Activated CD4-positive, alpha-beta T cell treated with anti-CD3 and anti-CD28 coated beads, Interleukin-2, amount 50 U/mL, for 4 hours (primary cell): ENCODE measurements at places on chromosomes 13 and 19.
A peak's percentile ranks its signal among the peaks of the same experiment; 100 is the strongest.

GRCh38 chr19:8371011-8371804 lies 7.3 kb downstream of the ANGPTL4 start:
- DNase-seq, result no peak

DNA sequence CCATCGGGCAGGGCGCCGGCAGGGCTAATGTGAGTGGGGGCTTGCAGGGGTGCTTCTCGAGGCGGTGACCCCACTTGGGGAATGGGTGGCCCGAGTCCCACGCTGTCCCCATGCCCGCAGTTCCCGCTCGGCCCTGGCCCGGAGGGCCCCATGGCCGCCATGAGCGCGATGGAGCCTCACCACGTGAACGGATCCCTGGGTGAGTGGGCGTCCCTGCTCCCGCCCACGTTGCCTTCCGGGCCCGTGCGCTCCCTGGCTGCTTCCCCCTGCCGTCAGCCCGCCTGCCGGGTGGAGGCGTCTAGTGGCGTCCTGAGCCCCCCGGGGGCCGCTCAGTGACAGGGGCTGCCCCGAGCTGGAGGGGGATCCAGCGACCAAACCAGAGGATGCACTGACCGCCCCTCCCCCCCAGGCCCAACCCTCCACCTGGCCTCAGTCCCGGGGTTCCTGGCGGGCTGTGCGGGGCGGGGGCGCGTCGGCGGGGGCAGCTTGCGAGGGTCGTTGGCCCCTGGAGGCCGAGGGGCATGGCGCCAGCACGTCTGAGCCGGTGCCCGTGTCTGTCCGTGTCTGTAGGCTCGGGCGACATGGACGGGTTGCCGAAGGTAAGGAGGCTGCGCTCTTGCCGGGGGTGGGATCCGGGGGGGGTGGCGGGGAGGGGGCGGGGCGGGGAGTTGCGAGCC lies 4.8 kb downstream of the ISYNA1 start:
- peak; percentile 48 for DNase-seq

- DNase-seq, result no peak
These were observed 1560.2 kb downstream of the UQCRFS1 start for GRCh38 chr19:27652796-27653195.

- no peak for DNase-seq
These were observed 34.0 kb downstream of the CERS4 start for GRCh38 chr19:8243146-8243545.

- no peak for DNase-seq
These were observed 2.3 kb upstream of the FCAR start for GRCh38 chr19:54871696-54872095.

DNA sequence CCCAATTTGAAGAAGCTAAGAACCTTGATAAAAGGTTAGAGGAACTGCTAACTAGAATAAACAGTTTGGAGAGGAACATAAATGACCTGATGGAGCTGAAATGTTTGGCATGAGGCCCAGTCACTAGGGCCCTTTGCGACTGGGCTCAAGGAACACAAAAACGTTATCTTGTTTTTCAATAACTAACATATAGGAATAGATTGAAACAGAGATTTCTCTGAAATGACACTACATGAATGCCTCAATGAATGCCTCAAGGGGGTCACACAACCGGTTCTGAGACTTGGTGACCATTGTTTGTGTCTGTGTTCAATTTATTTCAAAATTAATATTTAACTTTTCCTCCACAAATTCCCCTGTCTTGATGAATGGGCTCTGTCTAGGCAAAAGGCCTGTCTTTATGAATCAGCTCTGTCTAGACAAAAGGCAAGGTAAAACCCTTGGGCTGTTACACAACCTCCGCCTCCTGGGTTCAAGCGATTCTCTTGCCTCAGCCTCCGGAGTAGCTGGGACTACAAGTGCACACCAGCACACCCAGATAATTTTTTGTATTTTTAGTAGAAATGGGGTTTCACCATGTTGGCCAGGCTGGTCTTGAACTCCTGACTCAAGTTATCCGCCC lies 932 bp upstream of the ZNF486 start:
- no peak for DNase-seq

DNA sequence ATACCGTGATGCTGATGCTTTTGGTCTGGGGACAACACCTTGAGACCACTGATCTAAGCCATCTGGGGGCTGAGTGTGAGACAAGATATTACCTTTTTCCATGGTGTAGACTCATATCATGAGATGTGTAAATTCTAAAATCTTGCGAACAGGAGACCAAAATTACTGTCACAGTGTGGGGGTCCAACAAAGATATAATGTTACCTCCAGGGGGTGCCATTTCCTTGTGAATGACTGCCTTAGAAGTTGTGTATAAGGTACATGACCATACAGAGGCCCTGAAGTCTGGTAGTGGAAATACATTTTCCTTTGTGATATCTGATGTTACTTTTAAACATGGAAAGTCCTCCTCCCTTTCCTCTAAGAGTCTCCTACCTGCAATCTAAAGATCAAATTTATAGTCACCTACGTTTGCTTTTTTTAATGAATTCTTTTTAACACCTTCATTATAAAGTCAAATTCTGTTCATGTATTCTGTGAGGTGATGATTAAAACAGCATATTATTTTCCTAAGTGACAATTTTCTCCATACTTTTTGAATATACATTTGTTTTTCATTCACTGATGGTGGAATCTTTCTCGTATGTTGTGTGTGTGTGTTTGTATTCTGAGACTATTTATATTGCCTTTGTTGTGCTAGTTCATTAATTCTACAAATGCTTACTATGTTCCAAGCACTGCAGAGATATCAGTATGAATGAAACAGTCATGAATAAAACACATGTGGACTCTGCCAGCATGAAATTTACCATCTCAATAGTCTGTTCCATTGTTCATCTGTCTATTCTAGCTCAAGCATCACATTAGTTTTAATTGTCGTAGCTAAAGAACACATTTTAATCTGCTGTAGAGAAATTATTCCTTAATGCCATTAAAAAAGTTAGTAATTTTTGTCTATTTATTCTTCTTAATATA lies 113.7 kb downstream of the RFC3 start:
- DNase-seq, result no peak

DNA sequence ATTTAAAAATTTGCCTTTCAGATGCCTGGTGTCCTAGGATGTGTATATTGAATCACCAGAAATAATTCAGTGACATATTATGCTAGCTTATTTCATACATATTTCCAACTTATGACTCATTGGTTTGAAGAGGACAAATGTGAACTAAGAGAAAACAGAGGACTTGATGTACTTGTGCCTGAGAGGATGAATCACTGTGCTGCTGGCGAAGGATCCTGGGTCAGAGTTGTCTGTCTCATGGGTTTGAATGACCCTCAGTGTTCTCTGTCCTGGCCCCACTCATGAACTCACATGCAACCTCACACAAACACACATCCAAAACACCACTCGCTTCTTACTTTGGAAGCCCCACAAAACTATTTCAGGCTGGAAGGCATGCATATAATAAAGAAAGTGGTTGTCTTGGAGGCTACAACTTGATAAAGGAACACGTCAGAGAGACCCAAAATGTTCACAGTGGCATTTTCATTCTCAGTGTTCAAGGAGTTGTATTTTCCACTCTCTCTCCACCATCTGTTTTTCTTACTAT lies 129.0 kb upstream of the SPRY2 start:
- DNase-seq, result no peak

- no peak for DNase-seq
These were observed 4.1 kb downstream of the SLC10A2 start for GRCh38 chr13:103062079-103062478.

- no peak for DNase-seq
These were observed 55.1 kb downstream of the RXFP2 start for GRCh38 chr13:31794452-31794851.
